ENCODE measurements at places on chromosomes 6 and 20.

DNA sequence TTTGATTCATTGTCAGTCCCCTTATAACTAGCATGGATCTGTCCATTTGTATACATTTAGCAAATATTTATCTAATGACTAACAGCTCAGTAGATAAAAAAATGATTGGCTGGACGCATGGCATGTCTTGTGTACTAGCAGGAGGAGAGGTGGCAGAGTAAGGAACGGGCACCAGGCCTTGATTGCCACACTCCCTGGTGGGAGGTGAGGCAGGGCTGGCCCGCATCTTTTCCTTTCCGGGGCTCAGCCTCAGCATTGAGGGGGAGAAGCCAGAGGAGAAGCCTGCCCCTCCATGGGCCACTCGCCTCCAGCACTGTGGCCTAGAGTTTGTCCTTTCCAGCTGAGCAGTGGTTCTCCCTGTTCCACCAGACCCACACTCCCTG is 84.9 kb upstream of the TMEM181 start:
- peak; percentile 73 for DNase-seq

DNA sequence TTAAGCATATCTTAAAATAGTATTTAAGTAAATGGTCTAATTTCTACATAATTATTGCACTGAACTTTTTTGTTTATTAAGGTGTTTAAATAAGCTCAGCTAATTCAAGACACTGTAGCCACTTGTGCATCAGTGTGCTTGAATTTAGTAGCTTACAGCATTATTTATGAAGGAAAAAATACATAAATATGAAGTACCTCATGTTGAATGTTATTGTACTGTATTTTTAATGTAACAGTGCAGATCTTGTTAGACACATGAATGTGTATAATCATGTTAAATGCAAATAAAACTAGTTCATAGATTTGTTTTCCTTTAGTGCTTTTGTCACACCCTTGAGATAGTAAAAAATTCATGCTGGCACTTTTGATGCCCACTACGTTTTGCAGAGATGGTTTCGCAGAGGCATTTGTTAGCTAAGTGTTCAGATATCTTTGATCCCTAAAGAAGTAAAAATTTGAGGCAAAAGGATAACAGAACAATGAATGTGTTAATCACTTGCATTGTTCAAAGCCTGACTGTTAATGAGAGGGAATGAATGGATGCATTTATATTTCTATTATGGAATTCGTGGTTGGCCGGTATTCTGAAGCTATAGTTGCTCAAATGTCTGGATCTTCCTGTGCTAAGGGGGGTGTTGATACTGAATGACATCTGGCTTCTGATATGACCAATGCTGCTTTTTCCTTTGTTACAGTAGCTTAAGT is 8.8 kb downstream of the BTBD3 start:
- no peak for DNase-seq

GRCh38 chr6:154378518-154378917 is 21.9 kb upstream of the IPCEF1 start:
- no peak for DNase-seq

DNA sequence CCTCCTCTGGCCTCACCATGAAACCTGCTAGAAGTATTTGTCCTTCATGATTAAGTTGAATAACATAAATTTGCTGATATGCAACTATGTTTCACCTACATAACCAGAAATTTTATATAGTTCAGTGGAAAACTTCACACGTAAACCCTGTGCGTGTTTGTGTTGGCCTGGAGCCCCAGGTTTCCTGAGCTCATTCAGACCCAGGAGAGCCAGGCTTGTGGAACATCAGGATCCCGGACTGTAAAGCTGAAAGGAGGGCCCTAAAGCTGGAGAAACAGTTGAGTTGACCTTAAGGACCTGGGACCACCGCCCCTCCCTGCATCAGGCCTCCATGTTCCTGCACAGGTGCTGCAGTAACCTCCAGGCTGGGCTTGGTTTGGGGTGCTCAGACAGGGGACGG is 3.1 kb upstream of the SPATS1 start:
- DNase-seq: no peak

DNA sequence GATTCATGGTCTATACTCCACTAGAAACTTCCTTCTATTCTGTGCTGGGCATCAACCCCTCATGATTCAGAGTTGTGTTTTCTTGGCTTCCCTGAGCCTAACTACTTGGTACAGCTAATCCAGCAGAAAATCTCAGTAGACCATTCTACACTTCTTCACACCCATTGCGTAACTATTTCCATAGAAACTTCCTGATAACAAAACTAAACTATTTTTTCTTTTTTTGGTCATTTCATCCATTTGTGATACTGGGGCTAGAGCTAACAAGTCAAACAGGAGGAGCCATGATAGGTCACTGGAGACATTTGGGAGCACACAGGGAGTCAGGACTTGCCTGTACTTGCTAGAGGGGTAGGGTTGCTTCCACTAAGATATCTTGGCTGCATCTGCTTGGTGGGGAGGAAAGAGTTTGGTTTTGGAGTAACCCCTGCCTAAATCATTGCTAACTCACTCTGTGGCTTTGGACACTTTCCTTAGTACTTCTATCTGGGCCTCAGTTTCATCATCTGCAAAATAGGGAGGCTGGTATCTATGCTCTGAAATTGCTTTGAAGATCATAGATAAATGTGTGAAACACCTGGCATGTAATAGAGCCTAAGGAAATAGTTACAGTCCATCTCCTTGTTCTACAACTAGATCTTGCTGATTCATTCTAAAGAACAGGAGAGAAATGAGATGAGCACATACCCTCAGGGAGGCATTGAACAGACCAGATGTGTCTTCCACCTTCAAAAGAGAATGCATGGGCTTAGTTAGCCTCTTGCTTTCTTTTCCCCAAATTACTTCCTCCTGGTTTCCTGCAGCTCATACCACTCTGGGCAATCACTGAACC is 127.9 kb upstream of the ADGRF1 start:
- DNase-seq: no peak

DNA sequence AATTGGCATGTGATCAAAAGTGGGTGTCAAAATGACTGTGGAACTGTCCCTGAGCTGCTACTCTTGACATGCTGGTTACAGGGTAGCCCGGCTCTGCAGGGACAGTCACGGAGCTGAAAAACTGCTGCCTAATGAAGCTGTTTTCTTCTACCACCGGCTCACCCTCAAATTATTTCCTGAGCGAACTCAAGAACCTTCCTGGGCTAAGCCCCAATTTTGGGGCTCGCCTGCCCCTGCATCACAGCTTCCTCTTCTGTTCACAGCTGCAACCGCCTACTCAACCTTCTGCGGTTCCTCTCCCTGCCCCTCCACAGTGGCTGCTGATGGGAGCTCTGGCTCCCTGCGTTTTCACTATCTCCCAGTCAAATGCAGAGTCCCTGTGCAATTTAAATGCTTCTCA is 110.8 kb upstream of the MLN start:
- no peak for DNase-seq

DNA sequence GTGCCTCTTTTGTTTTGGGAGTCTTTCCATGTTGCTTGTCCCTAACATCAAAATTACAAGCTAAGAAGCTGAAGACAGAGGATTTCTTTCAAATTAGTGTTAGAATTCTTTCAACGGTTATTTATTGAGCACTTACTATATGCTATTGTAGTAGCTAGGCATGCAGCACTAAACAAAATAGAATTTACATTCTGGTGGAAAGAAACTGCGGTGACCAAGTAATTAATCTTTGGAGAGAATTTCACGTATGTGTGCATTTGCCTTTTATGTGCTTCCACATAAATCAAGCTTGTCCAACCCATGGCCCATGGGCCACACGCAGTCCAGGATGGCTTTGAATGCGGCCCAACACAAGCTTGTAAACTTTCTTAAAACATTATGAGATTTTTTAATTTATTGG is 33.0 kb upstream of the DUSP22 start:
- no peak for DNase-seq

DNA sequence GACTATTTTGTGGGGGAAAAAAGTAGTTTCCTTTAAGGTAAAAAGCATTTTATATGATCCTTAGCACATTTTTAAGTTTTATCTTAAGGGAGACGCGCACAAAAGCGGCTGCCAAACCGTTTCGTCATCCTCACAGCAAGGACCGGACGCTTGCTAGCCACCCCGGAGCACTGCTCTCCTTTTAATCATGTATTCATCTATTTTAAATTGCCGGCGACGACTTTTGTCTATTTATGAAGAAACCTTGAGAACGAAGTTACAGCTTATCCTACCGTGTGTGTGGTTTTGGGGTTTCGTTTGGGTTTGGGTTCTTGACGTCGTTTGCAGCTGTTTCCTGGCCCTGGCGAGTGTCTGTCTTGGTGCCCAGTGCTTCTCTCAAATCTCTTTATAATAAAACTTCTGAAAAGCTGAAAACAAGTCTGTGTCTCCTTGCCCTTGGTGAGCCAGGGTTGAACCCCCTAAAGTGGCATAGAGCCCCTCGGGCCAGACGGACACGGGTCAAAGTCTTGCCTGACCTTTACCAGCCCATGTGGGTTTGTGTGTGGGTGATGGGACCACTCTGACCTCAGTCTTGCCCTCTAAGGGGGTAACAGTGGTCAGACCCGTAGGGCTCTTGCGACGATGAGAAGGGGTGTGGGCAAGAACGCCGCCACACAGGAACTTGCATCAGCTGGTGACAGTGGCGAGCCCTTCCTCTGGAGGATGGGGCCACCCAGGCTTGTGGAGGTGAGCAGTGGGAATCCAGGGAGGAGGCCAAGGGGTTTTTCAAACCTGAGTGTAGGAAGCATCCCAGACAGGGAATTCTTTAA is 117.6 kb downstream of the JPH2 start:
- DNase-seq: no peak

DNA sequence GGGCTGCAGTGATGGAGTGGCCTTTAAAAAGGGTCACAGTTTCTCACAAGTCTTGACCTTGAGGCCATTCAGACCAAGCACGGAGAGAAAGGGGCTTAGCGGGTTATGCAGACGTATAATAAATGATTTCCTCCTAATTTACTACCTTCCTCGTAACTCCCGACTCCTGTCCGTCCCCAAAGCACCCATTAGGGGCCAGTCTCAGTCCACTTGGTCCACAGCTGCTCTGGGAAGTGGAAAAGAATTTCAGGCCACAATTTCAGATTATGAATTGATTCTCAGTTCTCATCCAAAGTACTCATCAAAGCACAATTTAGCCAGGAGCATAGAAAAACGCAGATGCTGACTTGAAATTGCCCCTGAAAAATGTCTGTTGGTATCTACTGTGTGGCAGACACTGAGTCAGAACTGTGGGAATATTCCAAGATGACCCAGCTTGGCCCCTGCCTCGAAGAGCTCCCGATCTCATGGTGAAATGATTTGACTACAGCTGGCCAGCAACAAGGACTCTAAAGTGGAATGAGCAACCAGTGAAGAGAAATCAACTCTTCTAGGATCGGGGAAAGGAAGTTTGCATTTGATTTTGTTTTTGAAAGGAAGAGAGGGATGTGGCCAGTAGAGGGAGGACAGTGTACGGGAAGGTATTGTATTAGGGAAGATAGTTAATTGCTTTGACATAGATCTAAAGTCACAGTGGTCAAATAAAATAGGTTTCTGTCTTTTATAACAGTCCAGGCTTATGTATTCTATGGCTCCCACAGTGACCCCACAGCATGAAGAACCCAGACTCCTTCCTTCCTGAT is 15.2 kb upstream of the STK35 start:
- DNase-seq: no peak

DNA sequence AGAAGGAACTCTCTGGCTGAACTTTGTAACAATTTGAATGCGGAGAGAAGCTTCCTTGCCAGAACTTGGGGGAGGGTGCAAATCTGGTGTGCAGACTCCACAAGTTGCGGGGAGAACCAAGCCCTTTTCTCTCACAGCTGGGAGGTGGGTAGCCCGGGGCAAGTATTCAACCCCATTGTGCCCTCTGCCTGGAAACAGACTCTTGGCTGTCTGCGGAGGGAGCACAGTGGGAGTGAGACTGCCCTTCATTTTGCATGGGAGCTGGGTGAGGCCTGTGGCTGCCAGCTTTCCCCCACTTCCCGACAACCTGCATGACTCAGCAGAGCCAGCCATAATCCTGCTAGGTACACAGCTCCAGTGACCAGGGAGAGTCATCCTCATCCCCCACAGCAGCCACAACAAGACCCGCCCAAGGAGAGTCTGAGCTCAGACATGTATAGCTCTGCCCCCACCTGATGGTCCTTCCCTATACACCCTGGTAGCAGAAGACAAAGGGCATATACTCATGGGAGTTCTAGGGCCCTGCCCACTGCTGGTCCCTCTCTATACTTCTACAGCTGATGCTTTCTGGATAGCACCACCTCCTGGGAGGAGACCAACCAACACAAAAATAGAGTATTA is 29.4 kb upstream of the TPD52L1 start:
- no peak for DNase-seq

- no peak for DNase-seq
Observed at GRCh38 chr20:57633945-57634491, 13.8 kb upstream of the ZBP1 start.

GRCh38 chr6:147660334-147661311 is 152.1 kb downstream of the SAMD5 start:
- no peak for DNase-seq

GRCh38 chr6:33815854-33816253 is 12.1 kb upstream of the MLN start:
- DNase-seq: peak; percentile 17

DNA sequence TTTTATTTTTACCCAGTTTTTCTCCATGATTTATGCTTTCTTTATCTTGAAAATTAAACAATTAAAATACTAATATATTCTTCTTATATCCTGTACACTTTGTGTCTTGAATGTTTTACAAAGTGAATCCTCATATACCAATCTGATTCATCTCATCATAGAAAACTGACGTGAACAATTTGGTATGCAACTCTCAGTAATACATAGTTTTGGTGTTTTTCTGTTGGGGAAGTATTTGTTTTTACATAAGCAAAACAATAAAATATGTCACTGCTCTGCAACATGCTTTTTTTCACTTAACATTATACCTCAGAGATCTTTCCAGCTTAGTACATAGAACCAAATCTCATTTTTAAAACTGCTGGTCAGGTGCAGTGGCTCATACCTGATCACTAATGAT is 14.7 kb downstream of the DNAAF9 start:
- no peak for DNase-seq

GRCh38 chr20:62406635-62407176 is 379 bp downstream of the CABLES2 start:
- no peak for DNase-seq

- DNase-seq: no peak
Observed at GRCh38 chr6:15351631-15352030, 105.8 kb downstream of the JARID2 start.

DNA sequence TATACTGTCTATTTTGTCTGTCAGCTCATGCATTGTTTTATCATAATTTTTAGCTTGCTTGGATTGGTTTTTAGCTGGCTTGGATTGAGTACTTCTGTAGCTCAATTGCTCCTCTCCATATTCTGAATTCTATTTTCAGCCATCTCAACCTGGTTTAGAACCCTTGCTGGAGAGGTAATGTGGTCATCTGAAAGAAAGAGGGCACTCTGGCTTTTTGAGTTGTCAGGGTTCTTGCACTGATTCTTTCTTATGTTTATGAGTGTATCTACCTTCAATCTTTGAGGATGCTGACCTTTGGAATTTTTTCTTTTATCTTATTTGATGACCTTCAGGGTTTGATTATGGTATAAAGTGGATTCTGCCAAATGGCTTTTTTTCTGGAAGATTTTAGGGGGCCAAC is 632.7 kb upstream of the ID4 start:
- no peak for DNase-seq

GRCh38 chr6:166997768-166998255 is 1.4 kb upstream of the CEP43 start:
- peak; percentile 41 for DNase-seq

- DNase-seq: peak; percentile 20
Observed at GRCh38 chr6:128233531-128233930, 286.9 kb downstream of the PTPRK start.
